ENCODE measurements at places on chromosomes 2 and 18. TPM values are rescaled to one million over a fixed set of nuclear protein-coding genes. Genes with fewer than 3 reads are reported as not detected.

- DNase-seq, result no peak
These were observed 30.1 kb downstream of the INO80C start for GRCh38 chr18:35467624-35468016.

- DNase-seq, result no peak
These were observed 71.7 kb downstream of the IL1R2 start for GRCh38 chr2:102063487-102063911.

DNA sequence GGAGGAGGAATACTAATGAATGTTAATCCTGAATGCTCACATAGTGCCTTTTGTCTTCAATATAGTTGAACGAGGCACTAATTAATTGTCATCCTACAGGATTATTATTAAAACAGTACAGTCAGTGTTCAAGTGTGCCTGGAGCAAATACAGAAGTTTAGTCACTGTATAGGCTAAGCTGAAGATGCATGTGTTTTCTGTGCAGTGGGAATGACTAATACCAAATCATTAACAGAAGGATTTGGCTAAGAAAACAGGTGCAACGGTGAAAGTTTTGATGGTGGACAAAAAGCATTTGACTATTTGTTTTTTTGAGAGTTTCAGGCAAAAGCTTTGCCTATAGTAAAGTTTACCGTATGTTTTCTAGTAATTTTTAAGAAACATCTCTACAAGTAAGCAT lies 62.8 kb downstream of the DCC start:
- no peak for DNase-seq

GRCh38 chr2:85787282-85787980 lies 33.6 kb downstream of the ATOH8 start:
- no peak for DNase-seq

The PSMA8 gene
- not detected for total RNA-seq

The SPP2 gene
- total RNA-seq, result not detected

The HOXD8 gene
- total RNA-seq, result 0.29 TPM

All from mesothelial cell of epicardium (in vitro differentiated cells).